ENCODE measurements at places on chromosomes 3 and 15.

DNA sequence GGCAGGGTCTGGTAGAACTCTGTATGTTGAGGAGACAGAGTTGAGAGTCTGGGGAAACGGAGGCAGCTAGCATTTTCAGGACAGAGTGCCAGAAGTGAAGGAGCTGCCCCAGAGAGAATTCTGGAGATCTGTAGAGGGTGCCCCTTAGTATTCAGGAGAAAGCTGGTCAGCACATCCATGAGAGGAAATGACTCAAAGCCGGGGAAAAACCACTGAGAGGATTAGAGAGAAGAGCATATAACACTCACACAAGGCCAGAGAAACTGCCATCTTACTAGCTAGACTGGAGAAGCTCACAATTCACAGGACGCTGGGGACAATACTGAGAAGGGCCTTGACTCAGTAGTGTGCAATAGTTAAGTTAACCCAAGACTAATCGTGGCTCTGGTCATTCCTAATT is 75.7 kb upstream of the DPPA4 start:
- DNase-seq: no peak

GRCh38 chr15:51085764-51086163 is 8.9 kb downstream of the TNFAIP8L3 start:
- no peak for DNase-seq

DNA sequence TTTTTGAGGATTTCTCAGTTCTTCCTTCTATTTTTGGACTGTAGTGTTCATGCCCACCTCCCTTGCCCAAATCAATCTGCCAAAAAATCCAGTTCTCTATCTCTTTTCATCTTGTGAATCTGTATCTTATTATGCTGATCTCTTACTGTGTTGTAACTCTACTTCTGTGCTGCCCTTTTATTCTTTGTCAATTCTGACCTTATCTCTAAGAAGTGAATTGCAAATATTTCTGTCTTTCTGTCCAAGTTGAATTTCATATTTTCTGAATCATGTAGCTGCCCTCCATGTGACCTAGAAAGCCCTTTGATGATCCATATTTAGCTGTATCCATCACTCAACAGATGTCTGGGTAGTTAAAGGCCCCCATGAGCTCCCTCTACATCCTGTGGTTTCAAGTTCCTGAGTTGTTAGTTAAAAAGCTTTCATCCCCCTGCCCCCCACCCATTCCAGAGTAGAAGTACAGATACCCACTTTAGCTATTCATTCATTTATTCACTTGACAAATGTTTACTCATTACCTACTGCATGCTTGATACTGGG is 33.6 kb upstream of the ETV5 start:
- no peak for DNase-seq

- no peak for DNase-seq
These were observed 101.0 kb downstream of the CD200R1L start for GRCh38 chr3:112745567-112746248.

DNA sequence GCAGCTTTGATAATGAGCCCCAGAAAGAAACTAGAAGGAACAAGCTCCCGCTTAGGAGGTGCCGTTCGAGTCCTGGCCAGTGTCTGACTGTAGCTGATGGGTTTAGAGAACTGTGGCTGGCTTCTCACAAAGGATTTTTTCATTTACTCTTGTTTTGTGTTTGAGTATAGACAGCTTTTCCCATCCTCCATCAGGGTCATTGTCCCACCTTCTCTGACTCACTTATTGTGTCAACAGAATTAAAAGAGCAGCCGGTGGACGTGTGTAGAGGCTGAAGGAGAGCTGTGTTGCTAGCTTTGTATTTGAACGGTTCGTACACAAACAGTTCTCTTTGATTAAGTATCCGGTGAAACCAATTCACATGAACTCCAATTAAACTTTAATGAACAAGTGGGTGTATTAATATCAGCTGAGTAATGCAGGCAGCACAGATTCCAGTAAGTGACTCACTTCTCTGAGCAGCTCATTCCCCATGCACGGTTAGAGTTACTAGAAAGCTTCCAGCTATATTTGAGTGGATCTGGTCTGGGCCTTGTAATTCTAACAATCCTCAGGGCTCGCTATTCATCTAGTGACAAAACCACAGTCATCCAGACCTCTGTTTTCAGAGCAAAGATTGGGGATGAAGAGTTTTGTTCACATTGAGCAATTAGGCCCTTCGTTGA is 141.0 kb downstream of the LPP start:
- no peak for DNase-seq

DNA sequence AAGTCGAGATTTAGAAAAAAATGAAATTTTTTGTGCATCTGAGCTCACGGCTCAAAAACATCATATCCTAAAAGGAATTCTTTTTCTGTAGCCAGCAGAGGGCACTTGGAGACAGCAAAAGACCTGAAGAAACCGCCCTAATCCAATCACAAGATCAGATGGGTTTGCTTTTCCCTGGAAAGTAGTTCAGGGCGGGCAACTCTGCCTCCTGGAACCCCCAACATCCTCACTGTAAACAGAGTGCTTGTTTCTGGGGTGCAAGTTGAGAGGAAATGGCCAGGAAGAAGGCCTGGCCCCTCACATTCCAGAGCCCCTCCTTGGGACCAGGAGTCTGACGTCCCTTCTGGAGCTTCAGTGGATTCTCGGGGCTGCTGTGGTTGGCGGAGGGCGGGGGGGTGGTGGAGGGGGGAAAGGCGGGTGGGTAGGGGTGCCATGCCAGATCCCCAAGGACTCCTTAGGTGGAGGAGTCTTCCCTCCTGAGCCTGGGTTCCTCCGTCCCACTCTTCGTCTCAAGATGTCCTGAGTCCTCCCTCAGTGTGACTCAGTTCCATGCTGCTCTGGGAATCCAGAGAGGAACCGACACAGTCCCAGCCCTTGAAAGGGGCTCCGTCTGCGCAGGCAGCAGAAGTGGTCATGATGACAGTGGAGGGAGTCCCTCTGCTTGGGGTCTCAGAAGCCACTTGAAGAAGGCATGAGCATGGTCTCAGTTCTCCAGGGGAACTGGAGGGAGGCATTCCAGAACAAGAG is 35.9 kb downstream of the CCK start:
- DNase-seq: no peak

DNA sequence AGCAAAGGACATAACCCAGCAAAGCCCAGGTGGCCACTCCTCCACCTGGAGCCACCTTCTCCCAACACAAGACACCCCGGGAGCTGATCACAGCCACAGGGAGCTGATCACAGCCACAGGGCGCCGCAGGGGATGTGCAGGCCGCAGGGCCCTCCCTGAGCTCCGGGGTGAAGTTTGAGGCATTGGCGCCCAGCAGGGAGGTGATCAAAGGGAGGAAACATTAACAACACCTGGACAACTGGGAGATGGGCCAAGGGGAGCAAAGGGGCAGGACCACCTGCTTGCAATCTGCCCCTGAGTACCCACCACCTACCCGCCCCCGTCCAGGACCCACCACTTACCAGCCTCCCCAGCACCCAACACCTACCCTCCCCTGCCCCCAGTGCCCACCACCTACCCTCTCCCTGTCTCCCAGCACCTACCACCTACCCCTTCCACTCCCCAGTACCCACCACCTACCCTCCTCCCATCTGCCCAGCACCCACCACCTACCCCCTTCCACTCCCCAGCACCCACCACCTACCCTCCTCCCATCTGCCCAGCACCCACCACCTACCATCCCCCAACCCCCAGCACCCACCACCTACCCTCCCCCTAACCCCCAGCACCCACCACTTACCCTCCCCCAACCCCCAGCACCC is 2.4 kb downstream of the UROC1 start:
- no peak for DNase-seq

- no peak for DNase-seq
These were observed 8.9 kb downstream of the MUC20 start for GRCh38 chr3:195729476-195730251.
